ENCODE measurements at places on chromosomes 12 and 14.

GRCh38 chr12:96471368-96472050 lies 17.9 kb upstream of the CFAP54 start:
- no peak for DNase-seq

GRCh38 chr14:88411039-88411438 lies 25.6 kb downstream of the SPATA7 start:
- DNase-seq = peak; percentile 30

DNA sequence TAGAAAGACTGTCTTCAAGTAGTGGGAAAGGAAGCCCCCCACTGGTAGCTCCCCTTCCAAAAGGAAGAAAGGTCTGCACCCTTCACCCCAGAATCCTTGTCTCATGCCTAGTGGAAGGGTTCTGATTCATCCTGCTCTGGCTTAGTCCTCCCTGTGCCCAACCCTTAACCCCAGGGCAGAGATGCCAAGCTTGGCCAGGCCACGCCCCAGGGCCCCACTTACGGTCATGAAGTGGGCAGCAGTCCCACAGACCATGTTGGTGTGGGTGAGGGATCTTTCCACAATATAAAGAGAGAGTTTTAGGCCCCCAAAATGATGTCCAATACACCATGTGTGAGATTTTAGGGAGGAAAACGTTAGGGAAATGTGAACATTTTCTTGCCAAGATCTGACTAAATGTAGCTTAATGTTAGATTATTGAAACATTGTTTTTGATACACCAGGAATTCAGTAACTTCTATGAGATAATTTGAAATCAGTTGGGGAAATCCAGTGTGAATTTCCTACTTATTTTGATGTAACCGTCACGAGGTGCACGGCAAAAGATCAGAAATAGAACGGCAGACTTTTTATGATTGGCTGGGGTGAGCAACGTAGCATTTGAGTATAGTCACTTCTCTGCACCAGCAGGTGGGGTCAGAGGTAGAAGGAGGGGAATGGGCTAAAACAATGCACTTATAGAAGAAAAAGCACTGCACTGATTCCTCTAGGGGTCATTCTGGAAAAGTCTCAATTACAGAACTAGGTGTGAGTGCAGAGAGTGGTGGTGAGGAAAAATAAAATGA lies 8.2 kb upstream of the SSPN start:
- DNase-seq = no peak

DNA sequence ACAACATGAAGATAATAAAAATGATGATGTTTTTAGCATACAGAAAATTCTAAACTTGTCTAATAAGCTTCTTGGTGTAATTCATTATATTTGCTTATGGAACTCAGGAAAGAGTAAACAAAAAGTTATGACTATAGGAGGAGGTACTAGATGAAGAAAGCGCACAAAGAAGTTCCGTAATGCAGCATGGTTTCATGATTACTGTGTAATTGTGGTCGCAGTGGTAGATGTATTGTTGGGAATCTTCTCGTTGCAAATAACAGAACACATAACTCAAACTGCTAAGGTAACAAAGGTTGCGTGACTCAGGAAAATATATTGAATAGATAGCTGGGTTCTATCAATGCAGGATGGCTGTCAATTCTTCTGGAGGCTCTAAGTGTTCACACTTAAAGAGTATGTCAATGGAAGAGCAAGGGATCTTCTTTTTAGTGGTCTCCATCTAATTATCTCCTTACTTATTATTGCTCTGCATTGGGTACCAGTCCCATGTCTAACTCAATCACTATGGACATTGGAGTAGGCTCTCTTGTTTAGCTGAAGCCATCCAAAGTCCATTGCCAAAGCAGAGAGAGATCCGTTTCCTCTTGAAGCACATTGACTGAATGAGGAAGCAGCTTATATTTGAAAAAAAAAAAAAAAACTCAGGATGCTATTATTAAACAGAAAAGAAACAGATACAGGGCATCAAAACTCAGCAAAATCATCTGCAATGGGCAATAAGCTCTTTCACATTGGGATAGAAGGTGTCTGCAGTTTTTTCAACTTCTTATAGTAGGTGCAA lies 283.4 kb upstream of the ATP2B1 start:
- no peak for DNase-seq

GRCh38 chr14:20609215-20610001 lies 18.2 kb upstream of the RNASE12 start:
- peak; percentile 90 for DNase-seq

- no peak for DNase-seq
Measured at GRCh38 chr14:64556526-64556925, 6.8 kb downstream of the PPP1R36 start.

- DNase-seq = no peak
Measured at GRCh38 chr12:63792338-63792737, 12.6 kb downstream of the RXYLT1 start.

DNA sequence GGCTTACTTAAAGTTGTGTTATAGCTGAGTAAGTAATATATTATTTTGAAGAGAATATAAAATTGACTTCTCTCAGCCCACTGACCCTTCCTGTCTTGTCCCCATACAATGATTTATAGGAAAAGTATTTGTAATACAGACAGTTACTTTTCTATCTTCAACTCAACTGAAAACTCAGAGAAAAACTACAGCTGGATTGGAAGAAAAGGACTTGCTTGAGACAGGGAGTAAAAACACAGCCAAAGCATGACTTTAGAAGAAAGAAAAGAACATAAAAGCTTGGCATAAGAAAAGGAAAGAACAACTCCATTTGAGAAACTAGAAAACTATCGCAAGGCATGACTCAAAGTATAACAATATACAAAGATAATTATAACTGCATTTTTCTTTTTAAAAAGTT lies 57.5 kb downstream of the MSRB3 start:
- DNase-seq = no peak

GRCh38 chr14:79201564-79202207 lies 1009.6 kb downstream of the DIO2 start:
- DNase-seq = no peak

DNA sequence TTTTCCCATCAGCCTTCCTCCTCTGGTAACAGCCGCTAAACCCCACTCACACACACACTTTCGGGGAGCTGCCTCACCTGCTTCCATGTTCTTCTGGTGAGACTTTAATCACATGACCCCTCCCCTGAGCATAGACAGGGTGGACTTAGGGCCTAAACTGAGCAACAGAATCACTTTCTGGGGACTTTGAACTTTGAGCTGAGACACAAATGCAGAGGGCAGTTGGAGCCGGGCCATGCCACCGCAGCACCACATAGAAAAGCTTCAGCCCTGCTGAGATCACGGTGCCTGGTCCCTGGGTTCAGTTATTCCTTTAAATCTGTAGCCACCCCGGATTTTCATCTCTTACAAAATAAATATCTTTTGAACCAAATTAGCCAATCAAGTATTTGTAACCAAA lies 18.4 kb upstream of the MAP3K9 start:
- DNase-seq = no peak

DNA sequence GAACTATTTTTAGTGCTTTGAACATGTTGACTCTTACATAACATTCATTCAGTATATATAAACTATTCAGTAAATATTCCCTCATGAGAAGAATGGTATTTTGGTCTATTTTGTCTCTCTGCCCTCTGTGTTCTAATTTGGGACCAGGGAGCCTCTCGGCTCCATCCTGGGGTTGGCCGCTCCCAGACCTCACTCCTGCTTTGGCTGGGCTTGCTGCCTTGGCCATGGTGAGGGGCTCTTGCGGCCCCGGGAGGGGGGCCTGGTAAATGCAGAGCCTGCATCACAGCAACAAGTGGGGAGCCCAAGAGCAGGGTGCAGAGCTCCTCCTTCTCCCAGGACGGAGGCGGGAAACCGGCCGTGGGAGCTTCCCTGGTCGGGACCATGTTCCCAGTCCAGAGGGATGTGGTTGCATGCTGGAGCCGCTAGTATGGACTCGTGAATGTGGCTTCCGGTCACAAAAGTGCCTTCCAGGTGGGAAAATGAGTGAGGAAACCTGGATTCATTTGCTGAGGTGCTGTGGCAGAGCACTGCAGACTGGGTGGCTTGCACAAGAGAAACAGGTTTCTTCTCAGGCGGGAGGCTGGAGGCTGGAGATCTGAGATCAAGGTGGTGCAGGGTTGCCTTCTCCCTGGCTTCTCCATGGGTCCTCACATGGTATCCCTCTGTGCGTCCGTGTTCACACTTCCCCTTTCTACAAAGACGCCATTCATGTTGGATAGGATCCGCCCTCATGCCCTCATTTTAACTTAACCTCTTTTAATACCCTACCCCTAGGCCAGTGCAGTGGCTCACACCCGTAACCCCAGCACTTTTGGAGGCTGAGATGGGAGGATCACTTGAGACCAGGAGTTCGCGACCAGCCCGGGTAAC lies 250.2 kb downstream of the CACNA1C start:
- DNase-seq = no peak

DNA sequence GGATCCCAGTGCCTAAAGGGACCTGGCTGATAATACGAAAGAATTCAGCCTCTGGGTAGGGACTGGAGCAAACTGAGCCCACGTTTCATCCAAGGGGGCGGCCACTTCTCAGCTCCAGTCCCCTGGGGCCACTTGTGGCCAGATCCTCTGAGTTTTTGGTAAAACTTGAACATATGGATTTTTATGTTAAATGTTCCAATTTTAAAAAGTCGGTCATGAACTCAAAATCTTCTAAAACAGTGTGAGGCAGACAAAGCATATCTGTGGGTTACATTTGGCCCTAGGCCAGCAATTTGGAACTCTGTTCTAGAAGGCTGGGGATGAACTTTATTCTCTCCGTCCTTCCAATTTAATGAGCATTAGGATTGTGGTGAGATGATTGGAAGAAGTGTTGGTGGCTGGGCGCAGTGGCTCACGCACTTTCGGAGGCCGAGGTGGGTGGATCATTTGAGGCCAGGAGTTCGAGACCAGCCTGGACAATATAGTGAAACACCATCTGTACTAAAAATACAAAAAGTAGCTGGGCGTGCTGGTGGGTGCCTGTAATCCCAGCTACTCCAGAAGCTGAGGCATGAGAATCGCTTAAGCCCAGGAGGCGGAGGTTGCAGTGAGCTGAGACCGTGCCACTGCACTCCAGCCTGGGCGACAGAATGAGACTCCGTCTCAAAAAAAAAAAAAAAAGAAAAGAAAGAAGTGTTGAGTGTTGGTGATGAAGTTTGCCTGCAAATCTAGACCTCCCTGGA lies 3.0 kb upstream of the PPP1CC start:
- no peak for DNase-seq

DNA sequence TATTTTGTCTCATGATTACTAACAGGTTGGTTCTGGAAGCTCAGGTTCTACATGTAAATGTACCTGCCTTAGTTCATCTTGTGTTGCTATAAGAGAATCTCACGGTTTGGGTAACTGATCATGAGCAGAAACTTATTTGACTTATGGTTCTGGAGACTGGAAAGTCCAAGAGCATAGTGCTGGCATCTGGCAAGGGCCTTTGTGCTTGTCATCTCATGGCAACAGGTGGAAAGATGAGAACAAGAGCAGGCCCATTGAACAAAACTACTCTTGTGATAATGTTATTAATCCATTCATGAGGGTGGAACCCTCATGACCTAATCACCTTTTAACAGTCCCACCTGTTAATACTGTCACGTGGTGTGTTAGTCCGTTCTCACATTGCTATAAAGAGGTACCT lies 23.3 kb downstream of the MIPOL1 start:
- DNase-seq = no peak

DNA sequence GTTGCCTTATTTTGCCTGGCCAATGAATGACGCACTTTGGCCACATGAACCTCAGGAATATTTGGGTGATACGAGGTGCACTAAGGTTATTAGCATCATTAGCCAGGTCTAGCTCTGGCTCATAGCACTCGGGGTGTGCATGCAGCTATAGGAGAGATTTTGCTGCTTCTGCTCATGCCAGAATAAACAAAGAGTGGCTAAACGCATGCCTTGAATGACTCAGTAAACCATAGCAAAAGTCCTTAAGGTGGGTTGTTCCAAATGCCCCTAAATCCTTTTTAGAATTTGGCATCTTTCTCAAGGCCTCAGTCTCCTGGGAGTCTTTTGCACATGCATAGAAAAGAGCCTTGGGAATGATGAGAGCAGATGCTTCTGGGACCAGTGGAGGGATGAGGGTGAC lies 343.7 kb upstream of the FKBP4 start:
- DNase-seq = no peak

GRCh38 chr12:48765753-48766162 lies 23.1 kb downstream of the ADCY6 start:
- peak; percentile 60 for DNase-seq

DNA sequence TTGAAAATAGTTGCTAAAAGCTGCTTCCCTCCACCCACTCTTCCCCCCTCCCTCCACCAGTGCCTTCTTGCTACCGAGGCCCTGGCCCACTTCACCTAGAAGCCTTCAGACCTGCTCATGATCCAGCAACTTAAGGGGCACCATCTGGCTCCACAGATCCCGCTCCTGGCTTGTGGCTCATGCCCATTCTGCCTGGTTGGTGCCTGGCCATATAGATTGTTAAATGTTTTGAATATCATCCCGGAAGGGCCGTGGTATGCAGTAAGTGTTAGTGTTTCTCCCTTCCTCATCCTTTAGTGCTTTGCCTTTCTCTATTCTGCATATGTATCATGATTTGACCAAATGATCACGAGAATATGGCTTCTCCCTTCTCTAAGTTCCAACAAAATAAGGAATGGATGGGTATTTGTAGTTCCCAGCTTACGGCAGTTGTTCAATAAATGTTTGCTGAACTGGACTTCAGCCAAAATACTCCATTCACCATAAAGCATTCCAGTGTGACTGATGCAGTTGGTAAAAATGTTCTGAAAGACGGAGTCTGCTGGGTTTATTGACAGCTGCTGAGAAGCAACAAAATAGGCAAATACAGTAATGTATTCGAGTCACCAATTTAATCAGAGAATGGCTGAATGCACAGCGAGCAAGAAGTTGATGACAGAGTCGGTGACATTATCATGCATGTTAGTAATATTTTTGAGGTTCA lies 30.7 kb downstream of the GRIP1 start:
- no peak for DNase-seq

GRCh38 chr12:101743724-101744472 lies 4.6 kb upstream of the SYCP3 start:
- peak; percentile 88 for DNase-seq

GRCh38 chr14:21317398-21317797 lies 37.5 kb downstream of the RPGRIP1 start:
- peak; percentile 29 for DNase-seq

DNA sequence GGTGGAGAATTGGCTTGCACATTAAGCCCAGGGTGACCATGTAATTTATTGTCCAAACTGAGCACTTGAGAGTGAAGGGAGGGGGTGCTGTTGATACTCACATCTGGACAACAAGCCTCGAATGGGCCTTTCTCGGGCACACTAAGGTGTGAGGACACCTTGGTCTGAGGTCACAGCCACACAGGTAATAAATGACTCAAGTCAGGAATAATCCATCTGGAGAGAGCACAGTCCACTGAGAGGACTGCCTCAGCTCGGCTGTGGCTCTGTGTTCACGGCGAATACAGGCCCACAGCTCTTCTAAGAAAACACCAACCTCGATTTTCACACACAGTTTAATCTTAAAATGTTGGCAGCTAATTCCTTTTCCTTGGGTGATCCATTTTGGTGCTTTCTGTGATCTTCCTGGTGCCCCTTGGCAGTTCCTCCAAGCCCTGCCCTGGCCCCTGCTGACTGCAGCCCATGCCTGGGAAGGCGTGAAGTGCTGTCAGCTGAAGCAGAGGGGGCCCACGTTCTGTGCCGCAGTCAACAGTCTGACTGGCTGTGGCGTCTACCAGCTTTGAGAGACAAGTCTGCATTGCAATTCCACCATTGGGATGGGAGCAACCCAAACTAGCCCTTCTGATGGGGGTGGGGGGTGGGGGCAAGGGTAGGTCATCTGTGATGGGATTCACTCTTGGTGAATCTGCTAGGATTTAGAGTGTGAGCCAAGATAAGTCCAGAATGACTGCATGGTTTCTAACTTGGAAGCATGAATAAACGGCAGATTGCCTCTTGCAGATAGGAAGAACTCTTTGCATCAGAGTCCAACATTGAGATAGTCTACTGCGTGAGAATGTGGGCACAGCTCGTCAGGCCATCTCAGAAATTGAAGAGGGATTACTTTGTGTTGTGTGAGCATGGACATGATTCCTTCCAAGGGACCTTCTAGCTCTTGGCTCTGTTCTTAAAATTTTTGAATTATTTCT lies 42.8 kb downstream of the ZNF664 start:
- no peak for DNase-seq

Measured in GM12865 (cell line).